NCI-H1092 treated with DMSO at 0.1 percent for 48 hours (cell line): ENCODE measurements at places on chromosomes 11 and 22.

- no peak for DNase-seq
Observed at GRCh38 chr11:83726316-83726715, 440.1 kb upstream of the CCDC90B start.

GRCh38 chr11:35711173-35711910 is 48.8 kb downstream of the TRIM44 start:
- DNase-seq: no peak

DNA sequence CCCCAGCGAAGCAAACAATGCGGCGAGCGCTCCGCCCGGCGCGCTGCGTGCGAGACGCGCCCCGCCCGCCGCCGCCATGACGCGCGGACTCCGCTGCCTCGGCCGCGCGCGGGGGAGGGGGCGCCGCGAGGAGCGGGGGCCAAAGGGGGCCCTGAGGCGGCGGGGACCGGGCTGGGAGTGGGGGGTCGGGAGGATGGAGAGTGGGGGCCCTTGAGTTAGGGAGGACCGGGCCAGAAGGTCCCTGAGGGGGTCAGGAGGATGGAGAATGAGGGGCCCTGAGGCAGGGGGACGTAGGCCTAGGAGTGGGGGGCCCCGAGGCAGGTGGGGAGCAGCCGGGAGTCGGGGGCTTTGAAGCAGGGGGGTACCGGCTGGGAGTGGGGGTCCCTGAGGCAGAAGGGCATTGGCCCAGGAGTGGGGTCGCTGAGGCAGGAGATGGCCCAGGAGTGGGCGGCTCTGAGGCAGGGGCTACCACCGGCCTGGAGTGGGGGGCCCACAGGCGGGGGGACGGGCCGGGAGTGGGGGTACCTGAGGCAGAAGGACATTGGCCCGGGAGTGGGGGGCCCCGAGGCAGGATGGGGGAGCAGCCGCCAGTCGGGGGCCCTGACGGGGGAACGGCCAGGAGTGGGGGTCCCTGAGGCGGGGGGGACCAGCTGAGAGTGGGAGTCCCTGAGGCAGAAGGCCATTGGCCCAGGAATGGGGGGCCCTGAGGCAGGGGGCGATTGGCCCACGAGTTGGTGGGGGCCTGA is at the start of gene BRD1:
Gene BRD1 (minus strand): TSS at position 21 of the 746 bp plus-strand sequence. CDS start 3,556 bp downstream, outside the sequence.
- no peak for DNase-seq

- DNase-seq: no peak
Observed at GRCh38 chr11:2262301-2263070, 7.9 kb downstream of the ASCL2 start.

GRCh38 chr11:131734871-131735270 is 364.5 kb downstream of the NTM start:
- DNase-seq: no peak

- no peak for DNase-seq
Observed at GRCh38 chr11:72058416-72059034, 21.8 kb downstream of the NUMA1 start.

DNA sequence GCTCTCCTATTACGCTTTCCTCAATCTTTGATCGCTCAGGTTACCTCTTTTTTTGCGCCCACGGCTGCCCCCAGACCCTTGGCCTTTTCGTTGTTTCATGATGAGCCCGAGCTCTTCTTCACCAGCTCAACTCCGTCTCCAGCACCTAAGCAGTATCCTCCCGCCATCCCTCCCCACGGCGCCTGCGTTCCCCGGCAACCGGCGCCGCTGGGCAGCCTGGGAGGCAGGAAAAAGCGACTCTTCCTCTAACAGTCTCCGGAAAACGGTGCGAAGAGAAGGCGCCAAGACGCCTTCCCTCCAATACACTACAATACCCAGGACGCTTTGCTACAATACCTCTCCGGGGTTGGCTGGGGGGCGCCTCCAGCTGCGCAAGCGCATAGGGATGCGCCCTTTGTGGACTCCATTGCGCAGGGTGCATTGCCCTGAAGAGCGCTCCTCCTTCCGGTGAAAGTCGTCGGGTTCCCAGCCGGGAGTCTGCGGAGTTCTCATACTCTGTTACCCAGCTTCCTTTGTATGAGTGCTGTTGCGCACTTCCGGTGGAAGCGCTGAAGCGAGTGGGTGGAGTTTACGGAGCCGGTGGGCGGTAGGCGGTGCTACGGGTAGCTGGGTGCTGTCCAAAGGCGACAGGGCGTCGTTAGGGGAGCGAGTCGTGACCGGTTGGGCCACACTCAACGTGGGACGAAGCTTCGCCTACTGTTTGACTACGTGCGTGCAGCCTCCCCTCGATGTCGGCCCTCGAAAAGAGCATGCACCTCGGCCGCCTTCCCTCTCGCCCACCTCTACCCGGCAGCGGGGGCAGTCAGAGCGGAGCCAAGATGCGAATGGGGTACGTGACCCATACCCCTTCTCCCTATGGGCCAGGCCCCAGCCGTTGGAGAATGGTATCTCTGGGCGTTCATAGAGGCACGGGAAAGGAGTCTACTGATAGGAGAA is at the start of the genes C2CD3 and PPME1:
Gene C2CD3 (minus strand): TSS at position 309 of the 936 bp plus-strand sequence. CDS start 210 bp downstream, at position 99.
Gene PPME1 (plus strand): TSS at position 596 of the 936 bp plus-strand sequence. CDS start 133 bp downstream, at position 729.
- DNase-seq: peak; percentile 100

DNA sequence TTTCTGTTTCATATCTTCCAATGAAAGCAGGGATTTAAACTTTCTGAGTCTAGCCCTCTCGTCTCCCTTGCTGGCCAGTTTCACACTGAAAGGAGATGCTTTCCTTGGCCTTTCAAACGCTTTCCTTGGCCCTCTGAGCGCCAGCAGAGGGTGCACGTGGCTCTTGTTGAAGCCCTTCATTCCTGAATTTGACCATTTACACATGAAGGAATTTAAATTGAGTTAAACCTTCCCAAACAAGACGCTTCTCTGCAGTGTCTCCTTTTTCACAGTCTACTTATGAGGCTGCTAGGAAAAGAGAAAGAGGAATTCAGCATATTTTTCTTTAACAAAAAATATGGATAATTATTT is 21.6 kb downstream of the NNMT start:
- DNase-seq: peak; percentile 24
